ENCODE measurements at places on chromosomes 13 and 19. TPM values are rescaled to one million over a fixed set of nuclear protein-coding genes. Genes with fewer than 3 reads are reported as not detected.

DNA sequence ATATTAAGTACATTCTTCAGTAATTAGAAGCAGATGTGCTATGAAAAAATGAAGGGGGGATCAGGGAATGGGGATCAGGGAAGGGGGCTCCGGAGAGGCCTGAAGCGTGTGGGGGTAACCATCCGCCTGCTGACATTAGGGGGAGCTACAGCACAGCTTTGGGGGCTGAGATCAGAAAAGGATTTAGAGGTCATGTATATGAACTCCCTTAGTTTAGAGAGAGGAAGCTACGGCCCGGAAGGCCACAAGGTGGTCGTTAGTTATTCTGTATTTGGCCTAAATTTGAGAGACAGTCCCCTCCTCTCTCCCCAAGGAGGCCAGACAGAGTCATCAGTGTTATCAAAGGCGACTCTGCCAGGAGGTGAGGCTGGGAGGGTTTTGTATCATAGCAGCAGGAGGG, 99.0 kb downstream of the TM9SF2 start:
- DNase-seq = no peak

GRCh38 chr13:58850161-58850560, 1218.6 kb downstream of the PCDH17 start:
- no peak for DNase-seq

KIR2DL3 gene
- not detected for total RNA-seq

SRRM5 gene
- total RNA-seq = 0.33 TPM

All from esophagus muscularis mucosa (tissue), 4 donors.